ENCODE measurements at places on chromosomes 7 and 10. TPM values are rescaled to one million over a fixed set of nuclear protein-coding genes. Genes with fewer than 3 reads are reported as not detected.

DNA sequence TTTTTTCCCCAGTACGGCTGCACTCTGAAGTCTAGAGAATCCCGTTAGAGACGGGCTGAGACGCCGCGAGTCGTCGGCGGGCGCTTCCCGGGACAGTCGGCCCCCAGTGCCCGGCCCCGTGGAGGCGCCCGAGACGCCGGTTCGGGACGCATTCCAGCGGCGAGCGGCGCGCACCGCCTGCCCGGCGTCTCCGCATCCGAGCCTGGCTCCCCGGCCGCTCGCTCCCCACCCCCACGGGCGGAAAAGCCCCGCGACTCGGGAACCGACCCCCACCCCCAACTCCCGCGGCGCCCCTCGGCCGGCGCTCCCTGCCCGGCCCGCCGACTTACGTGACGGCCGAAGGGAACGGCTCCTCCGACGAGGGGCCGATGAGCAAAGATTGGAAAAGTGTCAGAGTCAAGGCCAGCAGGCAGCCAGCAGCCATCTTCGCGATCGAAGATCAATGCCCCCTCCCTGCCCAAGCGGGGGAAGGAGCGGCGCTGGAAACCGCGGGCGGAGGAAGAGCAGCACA lies 486 bp downstream of the CACNA2D1 start:
- peak; percentile 56 for DNase-seq

GRCh38 chr10:71307469-71308085 lies 11.5 kb upstream of the SLC29A3 start:
- no peak for DNase-seq

DNA sequence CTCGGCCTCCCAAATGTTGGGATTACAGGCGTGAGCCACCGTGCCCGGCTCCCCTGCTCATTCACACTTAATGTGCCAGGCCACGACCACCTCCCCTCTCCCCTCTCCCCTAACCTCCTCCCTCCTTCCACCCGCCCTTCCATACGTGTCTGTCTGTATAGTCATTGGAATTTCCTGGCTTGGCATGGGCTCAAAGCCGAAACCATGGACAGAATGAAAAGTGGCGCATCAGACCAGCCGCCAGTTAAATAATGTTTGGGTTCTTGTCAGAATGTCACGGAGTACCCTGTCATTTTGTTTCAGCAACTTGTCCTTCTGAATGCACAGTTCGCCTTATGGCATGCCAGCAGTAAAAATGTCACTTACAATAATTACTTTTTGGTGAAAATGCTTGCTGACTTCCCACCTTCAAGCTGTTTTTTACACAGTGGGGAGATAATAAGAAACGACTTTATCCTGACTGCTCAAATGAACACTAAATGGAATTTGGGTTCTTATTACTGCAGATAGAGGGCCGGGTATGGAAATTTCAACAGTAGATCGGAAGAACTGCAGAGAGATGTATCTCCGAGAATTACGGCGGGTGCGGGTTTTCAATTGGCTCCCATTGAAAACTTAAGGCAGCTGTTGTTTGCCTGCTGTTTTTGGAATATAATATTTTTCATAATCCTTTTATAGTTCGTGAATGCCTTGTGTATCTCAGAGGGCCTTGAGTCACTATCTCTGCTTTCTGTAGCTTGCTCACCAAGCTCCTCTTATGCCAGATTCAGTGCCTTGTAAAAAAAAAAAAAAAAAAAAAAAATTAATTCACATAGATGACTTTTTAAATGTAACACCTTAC lies 65.5 kb upstream of the SH2B2 start:
- no peak for DNase-seq

DNA sequence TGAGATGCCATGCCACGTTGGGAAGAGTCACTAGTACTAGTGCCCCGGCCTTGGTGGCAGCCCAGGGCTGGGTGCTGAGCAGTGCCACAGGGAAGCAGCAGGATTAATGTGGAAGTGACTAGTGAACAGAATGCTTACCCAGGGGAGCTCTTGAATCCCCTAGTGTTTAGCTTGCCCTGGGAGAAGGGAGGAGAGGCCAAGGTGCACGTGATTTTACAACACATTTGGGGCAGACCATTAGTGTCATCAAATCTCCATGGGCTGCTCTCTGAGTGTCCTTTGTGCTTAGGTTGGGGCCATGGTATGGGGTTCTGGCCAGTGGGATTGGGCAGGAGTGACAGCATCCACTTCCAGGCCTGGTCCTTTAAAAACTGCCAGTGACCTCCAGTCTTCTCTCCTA lies 37.5 kb downstream of the ARHGAP22 start:
- no peak for DNase-seq

The MAT1A gene
- polyA plus RNA-seq = 0.11 TPM

GRCh38 chr10:48213047-48213446 lies 61.4 kb downstream of the FRMPD2 start:
- no peak for DNase-seq

The HKDC1 gene
- 0.05 TPM for polyA plus RNA-seq

- no peak for DNase-seq
Measured at GRCh38 chr7:4277936-4278335, 404.2 kb upstream of the FOXK1 start.

The HPS6 gene
- 8.6 TPM for polyA plus RNA-seq

Measured in right cardiac atrium (tissue), 5 donors.